ENCODE measurements at places on chromosomes 13 and 19. TPM values are rescaled to one million over a fixed set of nuclear protein-coding genes. Genes with fewer than 3 reads are reported as not detected.

- no peak for DNase-seq
These were observed 5.2 kb downstream of the PRMT1 start for GRCh38 chr19:49682274-49682673.

DNA sequence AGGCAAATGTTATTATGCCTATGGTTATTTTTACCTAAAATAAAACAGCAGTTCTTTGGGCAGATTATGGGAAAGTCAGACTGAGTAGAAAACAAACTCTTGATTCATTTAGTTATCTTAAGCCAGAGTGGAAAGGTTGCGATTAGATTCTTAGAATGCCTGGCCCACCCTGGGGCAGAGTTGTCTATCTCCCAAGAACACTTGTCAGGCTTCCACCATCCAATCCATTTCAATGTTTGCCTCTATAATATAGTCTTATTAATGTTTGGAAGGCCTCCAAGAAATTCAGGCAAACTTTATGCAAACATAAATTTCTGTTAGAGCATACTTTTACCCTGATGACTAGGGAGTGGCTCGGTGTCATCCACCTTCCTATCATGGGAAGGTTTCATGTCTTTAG is 207.0 kb downstream of the SLITRK6 start:
- DNase-seq: no peak

GRCh38 chr19:7851623-7852500 is 21.8 kb downstream of the EVI5L start:
- DNase-seq: no peak

GRCh38 chr19:29550896-29551295 is 25.1 kb downstream of the VSTM2B start:
- no peak for DNase-seq

The KIR2DL1 gene
- total RNA-seq: not detected

The MBD3L1 gene
- total RNA-seq: not detected

DNA sequence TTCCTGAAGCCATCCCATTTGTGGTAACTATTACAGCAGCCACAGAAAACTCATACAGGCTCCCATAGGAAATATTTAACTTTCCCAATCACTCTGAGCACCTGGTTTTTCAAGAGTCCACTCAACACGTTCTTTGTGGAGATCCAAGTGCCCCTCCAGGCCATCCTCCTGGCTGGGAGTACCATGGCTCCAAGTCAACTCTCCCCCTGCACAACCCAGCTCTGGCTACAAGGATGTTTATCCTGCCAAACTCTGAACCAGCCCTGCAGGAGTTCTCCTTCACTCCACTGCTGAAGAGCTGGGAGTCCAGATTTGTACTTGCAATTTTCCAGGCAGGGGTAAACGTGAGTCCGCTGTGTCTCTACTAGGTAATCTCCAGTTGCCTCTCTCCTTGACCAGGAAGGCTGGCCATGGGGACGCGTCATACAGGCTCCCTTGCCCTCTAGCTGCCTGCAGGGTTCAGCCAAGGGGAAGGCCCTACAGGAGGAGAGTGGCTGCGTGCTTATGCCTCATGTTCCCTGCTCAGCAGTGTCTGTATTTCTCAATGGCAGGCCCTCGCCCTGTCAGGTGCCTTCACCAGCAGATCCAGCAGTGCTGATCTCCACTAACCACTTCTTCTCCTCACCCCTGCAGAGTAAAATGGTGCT is 29.9 kb upstream of the ARGLU1 start:
- DNase-seq: no peak

DNA sequence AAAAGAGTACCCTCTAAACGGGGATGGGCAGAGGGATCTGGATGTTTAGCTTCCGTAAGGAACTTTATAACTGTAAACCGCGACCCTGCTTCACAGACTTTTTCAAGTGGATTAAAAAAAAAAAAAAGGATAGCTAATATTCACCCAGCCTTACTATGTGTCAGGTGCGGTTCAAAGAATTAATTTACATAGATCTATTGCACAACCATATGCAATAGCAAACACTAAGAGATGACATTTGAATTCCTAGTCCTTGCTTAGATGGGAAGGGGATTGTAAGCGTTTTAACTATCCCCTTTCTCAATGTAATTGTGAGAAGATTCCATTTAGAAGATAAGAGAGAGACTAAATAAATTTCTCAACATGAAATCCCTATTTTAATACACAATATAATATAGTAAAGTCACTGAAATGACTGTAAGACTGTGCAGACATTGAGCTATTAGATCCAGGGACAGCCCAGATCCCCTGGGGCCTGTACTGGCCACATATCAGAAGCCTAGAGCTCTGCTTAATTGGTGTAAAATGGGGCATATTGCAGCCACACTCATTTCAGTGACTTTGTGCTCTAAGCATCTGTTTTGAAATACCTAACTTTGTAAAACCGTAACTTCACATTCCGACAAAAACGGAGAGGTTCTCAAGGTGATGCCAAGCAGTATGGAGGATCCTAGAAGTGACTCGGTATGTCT is 13.6 kb downstream of the LATS2 start:
- DNase-seq: no peak

DNA sequence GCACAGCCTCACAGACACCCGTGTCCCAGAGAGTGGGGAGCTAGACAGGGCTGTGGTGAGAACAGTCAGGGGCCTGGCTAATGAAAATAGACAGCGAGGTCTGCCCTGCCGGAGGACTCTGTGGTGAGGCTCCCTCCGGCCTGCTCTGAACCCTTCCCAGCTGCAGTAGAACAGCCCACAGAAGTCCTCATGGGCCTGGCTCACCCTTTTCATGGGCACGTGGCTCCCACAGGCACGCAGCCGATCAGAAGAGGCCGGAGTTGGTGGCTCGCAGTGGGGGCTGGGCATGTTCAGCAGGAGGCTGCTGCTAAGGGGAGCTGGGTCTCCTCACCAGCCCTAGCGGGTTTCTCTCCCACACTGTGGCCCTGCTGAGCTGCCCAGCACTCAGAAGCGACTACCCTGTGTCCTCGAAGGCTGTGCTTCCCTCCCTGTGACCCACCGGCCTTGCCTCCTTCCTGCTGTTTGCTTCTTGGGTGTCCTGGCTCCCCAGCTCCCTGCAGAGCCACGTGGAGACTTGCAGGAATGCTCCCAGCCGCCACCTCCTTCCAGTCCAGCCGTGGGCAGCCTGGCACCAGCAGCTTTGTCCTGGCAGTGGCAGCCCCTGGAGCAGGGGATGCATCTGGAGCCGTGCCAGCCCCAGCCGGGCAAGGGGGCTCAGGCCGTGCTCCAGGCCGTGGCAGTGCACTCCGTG is 138.7 kb downstream of the KDM4B start:
- no peak for DNase-seq

- no peak for DNase-seq
These were observed 69.2 kb upstream of the TM9SF2 start for GRCh38 chr13:99431927-99432608.

All from HFFc6 (cell line).